ENCODE measurements at places on chromosomes 6 and 20. TPM values are rescaled to one million over a fixed set of nuclear protein-coding genes. Genes with fewer than 3 reads are reported as not detected.
A peak's percentile ranks its signal among the peaks of the same experiment; 100 is the strongest.

DNA sequence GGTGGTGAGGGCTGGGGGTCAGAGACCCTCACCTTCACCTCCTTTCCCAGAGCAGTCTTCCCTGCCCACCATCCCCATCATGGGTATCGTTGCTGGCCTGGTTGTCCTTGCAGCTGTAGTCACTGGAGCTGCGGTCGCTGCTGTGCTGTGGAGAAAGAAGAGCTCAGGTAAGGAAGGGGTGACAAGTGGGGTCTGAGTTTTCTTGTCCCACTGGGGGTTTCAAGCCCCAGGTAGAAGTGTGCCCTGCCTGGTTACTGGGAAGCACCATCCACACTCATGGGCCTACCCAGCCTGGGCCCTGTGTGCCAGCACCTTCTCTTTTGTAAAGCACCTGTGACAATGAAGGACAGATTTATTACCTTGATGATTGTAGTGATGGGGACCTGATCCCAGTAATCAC is 2.1 kb downstream of the HLA-G start:
- H3K36me3 ChIP-seq = no peaks in the 10 kb centered on the region
- H3K4me1 ChIP-seq = no peaks in the 10 kb centered on the region
- no peak for DNase-seq
- H3K4me3 ChIP-seq = no peak overlapping the region
- H3K27ac ChIP-seq = no peak overlapping the region

The NKX2-4 gene
- total RNA-seq = not detected

- H3K4me3 ChIP-seq = no peak overlapping the region
- no peak for DNase-seq
- H3K27me3 ChIP-seq = no peaks in the 10 kb centered on the region
- H3K36me3 ChIP-seq = no peaks in the 10 kb centered on the region
- H3K27ac ChIP-seq = no peak overlapping the region
These were observed 213.1 kb downstream of the SYNDIG1 start for GRCh38 chr20:24682496-24682985.

The GSTA3 gene
- total RNA-seq = not detected

- no peak overlapping the region for H3K4me3 ChIP-seq
- no peak overlapping the region for H3K27ac ChIP-seq
- no peaks in the 10 kb centered on the region for H3K27me3 ChIP-seq
- no peaks in the 10 kb centered on the region for H3K36me3 ChIP-seq
- no peak for DNase-seq
- H3K4me1 ChIP-seq = no peaks in the 10 kb centered on the region
These were observed 333.2 kb upstream of the PLCB4 start for GRCh38 chr20:8735674-8736073.

The ADTRP gene
- total RNA-seq = 5.2 TPM

DNA sequence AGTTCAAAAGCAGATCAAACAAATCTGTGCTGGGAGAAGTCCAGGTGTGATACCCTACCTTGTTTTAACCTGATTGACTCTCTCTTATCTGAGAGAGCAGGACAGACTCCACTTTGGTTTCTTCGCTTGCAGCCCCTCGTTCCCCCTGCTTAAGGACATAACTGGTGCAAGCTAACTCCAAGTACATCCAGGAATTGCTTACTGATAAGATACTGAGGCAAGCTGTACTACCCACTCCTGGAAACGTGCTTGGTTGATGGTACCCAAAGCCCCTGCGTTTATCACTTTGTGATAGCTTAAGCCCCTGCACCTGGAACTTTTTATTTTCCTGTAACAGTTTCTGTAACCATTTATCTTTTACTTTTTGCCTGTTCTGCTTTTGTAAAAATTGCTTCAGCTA is 157.0 kb upstream of the OLIG3 start:
- H3K27ac ChIP-seq = peak overlapping the region; percentile 42
- DNase-seq = no peak
- H3K4me3 ChIP-seq = no peak overlapping the region
- H3K36me3 ChIP-seq = no peaks in the 10 kb centered on the region

DNA sequence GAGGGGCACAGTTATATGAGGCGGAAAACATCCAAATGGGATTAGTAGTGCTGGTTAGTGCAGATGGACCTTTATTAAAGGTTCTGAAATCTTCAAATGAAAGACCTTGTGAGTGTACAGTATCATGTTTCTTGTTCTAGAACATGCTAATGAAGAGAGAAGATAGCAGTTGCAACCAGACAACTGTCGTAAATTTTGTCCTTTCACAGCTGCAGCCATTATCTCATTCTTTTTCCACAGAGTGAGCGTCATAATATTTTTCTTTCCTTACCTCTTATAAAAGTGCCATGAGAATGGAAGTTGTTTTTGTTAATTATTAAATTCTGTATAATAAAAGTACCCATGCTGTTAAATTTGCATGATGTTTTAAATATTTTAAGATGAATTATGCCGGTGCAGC is 4.4 kb upstream of the C6orf163 start:
- no peak for DNase-seq
- H3K27me3 ChIP-seq = no peaks in the 10 kb centered on the region
- H3K36me3 ChIP-seq = no peaks in the 10 kb centered on the region
- peaks cover 25% of the 10 kb centered on the region for H3K4me1 ChIP-seq

DNA sequence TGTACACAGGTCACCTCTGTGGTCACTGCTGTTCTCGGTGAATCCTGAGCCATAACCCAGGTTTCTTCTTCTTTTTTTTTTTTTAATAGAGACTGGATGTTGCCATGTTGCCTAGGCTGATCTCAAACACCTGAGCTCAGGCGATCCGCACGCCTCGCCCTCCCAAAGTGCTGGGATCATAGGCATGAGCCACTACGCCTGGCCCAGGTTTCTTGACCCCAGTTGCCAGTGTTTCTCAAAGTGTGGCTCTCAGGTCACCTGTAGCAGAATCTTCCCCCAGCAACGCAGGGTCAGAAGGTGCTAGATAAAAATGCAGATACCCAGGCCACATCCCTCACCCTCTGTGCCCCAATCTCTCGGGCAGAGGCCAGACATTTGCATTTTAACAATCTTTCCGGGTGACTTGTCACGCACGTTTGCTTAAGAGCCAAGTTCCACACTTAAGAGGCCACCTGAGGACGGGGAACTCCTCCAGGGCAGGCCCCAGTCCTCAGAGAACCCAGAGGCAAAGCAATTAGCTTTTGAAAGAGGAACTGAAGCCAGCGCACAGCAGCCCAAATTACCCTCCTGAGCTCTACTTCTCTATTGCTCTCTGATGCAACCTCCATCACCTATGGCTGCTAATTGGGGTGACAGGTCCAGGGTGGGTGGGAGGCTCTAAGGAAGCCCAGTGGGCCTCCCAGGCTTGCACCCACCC is 81.8 kb downstream of the NFATC2 start:
- no peaks in the 10 kb centered on the region for H3K27me3 ChIP-seq
- no peak overlapping the region for H3K27ac ChIP-seq
- H3K4me1 ChIP-seq = no peaks in the 10 kb centered on the region
- no peak overlapping the region for H3K4me3 ChIP-seq

The PKHD1 gene
- 3.3 TPM for total RNA-seq

GRCh38 chr20:15091421-15092037 is 754.1 kb upstream of the FLRT3 start:
- H3K27ac ChIP-seq = no peak overlapping the region
- H3K4me3 ChIP-seq = no peak overlapping the region
- no peaks in the 10 kb centered on the region for H3K36me3 ChIP-seq
- no peaks in the 10 kb centered on the region for H3K4me1 ChIP-seq
- H3K27me3 ChIP-seq = no peaks in the 10 kb centered on the region

The FOXF2 gene
- 0.88 TPM for total RNA-seq

DNA sequence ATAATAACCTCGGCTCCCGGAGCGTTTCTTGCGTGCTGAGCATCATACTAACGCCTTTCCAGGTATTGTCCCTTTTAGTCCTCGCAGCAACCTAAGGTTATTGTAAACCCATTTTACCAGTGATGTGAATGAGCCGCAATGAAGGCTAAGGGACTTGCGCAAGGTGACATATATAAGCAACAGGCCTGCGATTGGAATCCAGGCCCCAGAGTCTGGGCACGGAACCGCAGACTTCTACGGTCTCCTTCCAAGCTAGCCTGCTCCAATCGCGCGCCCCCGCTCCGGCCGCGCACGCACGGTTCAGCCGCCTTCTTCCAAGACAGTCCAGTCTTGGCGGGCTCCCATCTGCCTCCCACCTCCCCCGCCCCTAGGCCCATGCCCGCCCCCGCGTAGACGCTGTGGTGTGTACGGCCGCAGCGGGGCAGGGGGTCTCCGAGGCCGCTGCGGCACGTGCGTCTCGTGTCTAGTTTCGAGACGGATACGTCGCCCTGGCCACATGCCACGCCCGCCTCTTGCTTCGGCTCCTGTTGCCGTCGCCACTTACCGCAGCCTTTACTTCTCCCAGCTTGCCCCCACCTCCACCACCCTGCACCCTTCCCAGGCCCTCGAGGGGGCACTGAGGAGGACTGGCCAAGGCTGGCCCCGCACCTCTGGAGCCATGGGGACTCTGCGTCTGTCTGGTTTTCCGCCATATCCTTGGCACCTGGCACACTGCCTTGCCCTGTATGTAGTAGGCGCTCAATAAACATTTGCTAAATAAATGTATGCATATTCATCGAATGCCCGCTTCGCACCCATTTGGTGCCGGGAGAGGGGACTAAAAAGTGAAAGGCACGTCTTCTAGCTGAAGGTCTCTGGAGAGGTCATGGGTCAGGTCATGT is 855 bp upstream of the GFOD1 start:
- peak overlapping the region; percentile 39 for H3K4me3 ChIP-seq
- no peak overlapping the region for H3K27ac ChIP-seq
- DNase-seq = no peak
- H3K4me1 ChIP-seq = peaks cover 4% of the 10 kb centered on the region
- H3K27me3 ChIP-seq = peaks cover 4% of the 10 kb centered on the region
- H3K36me3 ChIP-seq = no peaks in the 10 kb centered on the region

The PTK7 gene
- 175 TPM for total RNA-seq

GRCh38 chr20:62580052-62580451 is 62.3 kb upstream of the SLCO4A1 start:
- no peaks in the 10 kb centered on the region for H3K4me1 ChIP-seq
- no peak for DNase-seq
- no peaks in the 10 kb centered on the region for H3K36me3 ChIP-seq
- no peak overlapping the region for H3K27ac ChIP-seq

- no peaks in the 10 kb centered on the region for H3K4me1 ChIP-seq
- no peak overlapping the region for H3K27ac ChIP-seq
- H3K27me3 ChIP-seq = no peaks in the 10 kb centered on the region
- DNase-seq = no peak
These were observed 16.6 kb downstream of the SLC2A12 start for GRCh38 chr6:134035823-134036296.

The MYH7B gene
- total RNA-seq = 1.9 TPM

GRCh38 chr6:335572-335971 is 43.3 kb downstream of the DUSP22 start:
- no peak overlapping the region for H3K27ac ChIP-seq
- H3K4me3 ChIP-seq = no peak overlapping the region
- no peaks in the 10 kb centered on the region for H3K36me3 ChIP-seq
- DNase-seq = no peak
- H3K27me3 ChIP-seq = no peaks in the 10 kb centered on the region

- no peak overlapping the region for H3K4me3 ChIP-seq
- H3K27me3 ChIP-seq = no peaks in the 10 kb centered on the region
- H3K4me1 ChIP-seq = no peaks in the 10 kb centered on the region
- no peaks in the 10 kb centered on the region for H3K36me3 ChIP-seq
- no peak overlapping the region for H3K27ac ChIP-seq
These were observed 22.1 kb downstream of the ABHD12 start for GRCh38 chr20:25368526-25368925.

DNA sequence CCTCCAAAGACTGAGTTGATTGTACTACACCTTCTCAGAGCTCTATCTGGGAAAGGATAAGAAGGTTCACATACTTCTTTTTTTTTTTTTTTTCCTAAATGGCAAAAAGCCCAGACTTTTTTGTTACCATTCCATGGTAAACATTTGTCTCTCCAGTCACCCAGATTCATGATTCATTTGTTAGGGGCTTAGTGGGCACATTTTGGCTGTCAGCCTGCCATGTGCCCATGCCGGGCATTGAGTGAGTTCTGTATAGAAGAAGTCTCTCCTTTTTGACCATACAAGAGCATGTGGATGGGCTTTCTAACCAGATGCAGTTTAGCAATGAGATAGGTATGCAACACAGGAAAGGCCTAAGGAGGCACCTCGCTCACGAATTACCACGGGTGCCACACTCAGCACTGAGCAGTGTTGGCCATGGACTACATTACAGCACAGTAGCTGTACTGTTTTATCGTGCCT is 447.5 kb upstream of the HSF2 start:
- no peaks in the 10 kb centered on the region for H3K36me3 ChIP-seq
- DNase-seq = no peak
- no peak overlapping the region for H3K4me3 ChIP-seq
- H3K27me3 ChIP-seq = no peaks in the 10 kb centered on the region
- no peaks in the 10 kb centered on the region for H3K4me1 ChIP-seq

DNA sequence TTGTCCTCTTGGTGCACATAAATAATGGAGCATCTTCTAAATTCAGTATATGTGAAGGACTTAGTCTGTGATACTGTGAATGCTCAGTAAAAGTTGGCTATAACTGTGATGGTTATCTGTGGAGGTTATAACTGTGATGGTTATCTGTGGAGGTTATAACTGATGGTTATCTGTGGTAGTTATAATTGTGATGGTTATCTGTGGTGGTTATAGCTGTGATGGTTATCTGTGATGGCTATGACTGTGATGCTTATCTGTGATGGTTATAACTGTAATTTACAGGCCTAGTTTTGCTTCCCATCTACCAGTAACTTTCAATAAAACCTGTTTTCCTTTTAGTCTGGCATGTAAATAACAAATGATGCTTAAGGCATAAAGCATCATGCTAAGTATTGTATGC is 16.5 kb downstream of the PTK7 start:
- peaks cover 87% of the 10 kb centered on the region for H3K4me1 ChIP-seq
- peak overlapping the region; percentile 78 for H3K27ac ChIP-seq
- H3K36me3 ChIP-seq = no peaks in the 10 kb centered on the region
- H3K4me3 ChIP-seq = no peak overlapping the region
- H3K27me3 ChIP-seq = no peaks in the 10 kb centered on the region
- DNase-seq = no peak

GRCh38 chr20:8432435-8433148 is 300.5 kb downstream of the PLCB1 start:
- H3K27ac ChIP-seq = no peak overlapping the region
- H3K36me3 ChIP-seq = no peaks in the 10 kb centered on the region
- H3K27me3 ChIP-seq = no peaks in the 10 kb centered on the region
- DNase-seq = no peak
- no peaks in the 10 kb centered on the region for H3K4me1 ChIP-seq

The RIPOR3 gene
- 0.18 TPM for total RNA-seq

- DNase-seq = no peak
- H3K27me3 ChIP-seq = no peaks in the 10 kb centered on the region
- peaks cover 64% of the 10 kb centered on the region for H3K4me1 ChIP-seq
- no peak overlapping the region for H3K4me3 ChIP-seq
These were observed 76.3 kb downstream of the SLC22A23 start for GRCh38 chr6:3380344-3381232.

GRCh38 chr6:116571683-116572000 is 338 bp downstream of the RWDD1 start:
- H3K36me3 ChIP-seq = no peaks in the 10 kb centered on the region
- no peak for DNase-seq
- H3K27me3 ChIP-seq = no peaks in the 10 kb centered on the region
